RWPE2 (cell line): ENCODE measurements at places on chromosomes 12 and 14.

DNA sequence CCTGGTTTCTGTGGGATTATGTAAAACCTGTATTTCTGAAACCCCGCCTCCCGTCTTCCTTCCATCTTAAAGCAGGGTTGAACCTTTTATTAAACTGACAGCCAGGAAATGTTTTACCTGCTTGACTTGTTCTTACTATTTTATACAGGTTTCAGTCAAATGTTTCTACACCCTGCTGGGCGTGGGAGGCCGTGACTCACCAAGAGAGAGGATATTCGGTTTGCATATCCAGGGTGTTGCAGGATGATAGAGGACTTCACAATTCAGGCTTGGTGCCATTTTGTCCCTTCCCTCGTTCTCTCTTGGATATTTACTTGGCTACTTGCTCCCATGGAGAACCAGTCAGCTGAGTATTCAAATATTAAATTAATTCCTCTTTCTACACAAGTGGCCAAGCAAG, 69.7 kb downstream of the ARF6 start:
- peak; percentile 83 for DNase-seq
- H3K4me3 ChIP-seq = no peak overlapping the region
- H3K4me1 ChIP-seq = peaks cover 37% of the 10 kb centered on the region

DNA sequence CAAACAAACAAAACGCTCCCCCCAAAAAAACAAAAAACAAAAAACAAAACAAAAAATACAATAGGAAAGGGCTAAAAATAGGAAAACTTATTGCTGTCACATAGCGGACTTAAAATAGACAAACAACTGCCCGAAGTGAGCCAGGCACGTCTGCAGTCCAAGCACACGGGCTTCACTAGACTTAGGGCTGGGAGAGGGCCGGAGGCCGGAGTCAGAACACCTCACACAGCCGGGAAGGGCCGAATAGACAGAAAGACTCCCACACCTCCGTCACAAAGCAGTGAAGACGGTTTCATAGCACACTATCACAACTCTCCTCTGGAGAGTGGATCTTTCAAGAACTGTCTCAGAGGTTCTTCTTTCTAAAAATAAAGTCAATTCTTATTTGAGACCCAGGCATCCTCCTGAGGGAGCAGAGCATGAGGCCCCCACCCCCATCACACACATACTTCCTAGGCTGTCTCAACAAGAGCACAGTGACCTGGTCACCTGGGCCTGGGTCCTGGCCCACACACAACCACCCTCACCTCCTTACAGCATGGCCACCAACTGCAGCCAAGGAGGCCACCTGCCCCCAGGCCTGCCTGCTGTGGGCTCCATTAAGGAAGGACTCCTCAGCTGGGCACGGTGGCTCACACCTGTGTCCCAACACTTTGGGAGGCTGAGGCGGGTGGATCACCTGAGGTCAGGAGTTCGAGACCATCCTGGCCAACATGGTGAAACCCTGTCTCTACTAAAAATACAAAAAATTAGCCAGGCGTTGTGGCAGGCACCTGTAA, 6.7 kb downstream of the BAG5 start:
- no peak overlapping the region for H3K27ac ChIP-seq
- H3K4me1 ChIP-seq = peaks cover 29% of the 10 kb centered on the region
- no peak for DNase-seq
- H3K36me3 ChIP-seq = peaks cover 37% of the 10 kb centered on the region
- H3K4me3 ChIP-seq = no peak overlapping the region

GRCh38 chr14:65019944-65020566, 33.4 kb downstream of the FNTB start:
- no peak overlapping the region for H3K27ac ChIP-seq
- DNase-seq = no peak

GRCh38 chr12:30707613-30708342, 12.1 kb upstream of the IPO8 start:
- DNase-seq = no peak
- H3K4me1 ChIP-seq = no peaks in the 10 kb centered on the region
- no peak overlapping the region for H3K27ac ChIP-seq
- no peaks in the 10 kb centered on the region for H3K27me3 ChIP-seq

DNA sequence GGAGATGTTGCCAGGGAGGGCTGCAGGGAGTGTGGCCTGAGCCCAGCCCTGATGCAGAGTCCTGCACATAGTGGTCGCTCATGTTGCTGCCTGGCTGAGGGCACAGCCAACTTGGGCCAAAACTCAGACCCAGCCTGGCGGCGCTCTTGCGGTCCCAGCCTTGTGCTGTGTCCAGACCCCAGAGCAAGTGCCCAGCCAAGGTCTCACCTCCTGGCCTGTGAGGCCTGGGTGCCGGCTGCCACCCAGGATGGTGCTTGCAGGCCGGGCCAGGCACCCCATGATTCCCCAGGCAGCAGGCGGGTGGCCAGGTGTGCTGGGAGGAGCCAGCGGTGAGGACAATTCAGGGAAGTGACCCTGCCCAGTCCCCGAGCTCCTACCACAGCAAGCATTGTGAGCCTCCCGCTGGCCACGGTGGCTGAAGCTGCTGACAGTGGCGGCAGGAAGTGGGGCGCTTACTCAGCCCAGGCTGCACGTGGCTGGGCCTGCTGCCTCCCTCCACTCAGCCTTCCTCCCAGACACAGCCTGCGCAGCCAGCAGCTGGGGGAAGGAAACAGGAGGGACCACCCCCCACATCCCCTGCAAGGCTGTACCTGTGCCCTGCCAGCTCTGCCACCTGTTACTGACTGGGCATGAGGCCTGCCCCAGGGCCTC, 17.7 kb upstream of the PGF start:
- H3K4me1 ChIP-seq = no peaks in the 10 kb centered on the region
- no peak overlapping the region for H3K27ac ChIP-seq
- H3K27me3 ChIP-seq = no peaks in the 10 kb centered on the region

DNA sequence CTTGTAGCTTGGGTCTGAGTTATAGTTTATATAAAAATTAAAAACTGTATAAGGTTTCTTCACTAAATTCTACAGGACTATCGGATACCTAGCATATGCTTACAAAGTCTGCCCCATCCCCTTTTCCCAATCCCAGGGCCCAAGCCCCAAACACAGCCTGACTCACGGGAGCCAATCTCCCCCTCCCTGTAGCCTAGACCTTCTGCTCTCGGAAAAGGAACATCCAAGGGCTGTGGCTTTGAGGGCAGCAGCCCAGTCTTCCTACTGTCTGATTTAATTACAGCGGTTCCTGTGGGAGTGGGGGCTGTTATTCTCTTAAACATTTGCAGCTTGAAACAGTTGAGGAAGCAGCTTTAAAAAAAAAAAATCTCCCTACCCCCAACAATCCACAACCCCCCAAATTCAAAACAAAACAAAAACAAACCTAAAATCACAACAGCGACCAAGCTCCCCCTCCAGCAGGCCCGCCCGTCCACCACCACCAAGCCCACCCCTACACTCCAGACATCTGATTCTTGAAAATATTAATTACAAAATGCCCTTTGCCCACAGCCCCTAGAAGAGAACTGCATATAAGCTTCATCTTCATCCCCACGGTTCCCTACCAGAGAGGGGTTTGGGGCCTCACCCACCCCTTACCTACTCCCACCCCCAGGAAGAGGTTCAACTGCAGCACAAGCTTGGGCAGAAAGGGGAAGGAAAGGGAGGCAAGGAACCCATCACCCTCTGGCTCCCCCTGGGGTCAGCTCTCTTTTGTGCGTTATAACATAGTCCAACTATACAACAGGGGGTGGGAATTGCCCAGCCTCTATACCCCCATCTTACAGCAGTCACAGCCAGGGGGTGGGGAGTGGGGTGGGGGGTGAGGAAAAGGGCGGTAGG, 1.1 kb upstream of the PRKAG1 start:
- DNase-seq = no peak
- peaks cover 5% of the 10 kb centered on the region for H3K4me1 ChIP-seq

GRCh38 chr14:100674428-100674827, 52.3 kb upstream of the DLK1 start:
- no peaks in the 10 kb centered on the region for H3K36me3 ChIP-seq
- H3K4me3 ChIP-seq = no peak overlapping the region
- H3K4me1 ChIP-seq = peaks cover 11% of the 10 kb centered on the region
- DNase-seq = no peak

DNA sequence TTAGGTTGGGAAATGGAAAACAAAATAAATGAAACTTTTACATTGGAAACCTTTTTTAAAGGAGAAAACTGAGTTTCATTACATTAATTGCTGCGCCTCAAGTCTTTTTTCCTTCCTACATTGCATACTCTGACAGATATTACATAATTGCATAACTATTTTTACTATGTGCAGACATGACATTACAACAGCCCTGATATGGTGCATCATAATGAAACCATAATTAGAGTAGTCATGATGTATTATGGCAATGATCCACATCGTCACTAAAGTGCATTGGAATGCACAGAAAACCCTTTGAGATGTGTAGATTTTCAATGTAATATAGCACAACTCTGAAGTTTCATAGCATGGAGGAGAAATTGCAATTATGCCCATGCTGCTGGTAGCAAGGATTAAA, 217.8 kb upstream of the NPAS3 start:
- no peak overlapping the region for H3K27ac ChIP-seq
- peaks cover 6% of the 10 kb centered on the region for H3K27me3 ChIP-seq
- DNase-seq = no peak
- no peaks in the 10 kb centered on the region for H3K36me3 ChIP-seq
- H3K4me1 ChIP-seq = peaks cover 9% of the 10 kb centered on the region

- DNase-seq = peak; percentile 27
- no peak overlapping the region for H3K27ac ChIP-seq
- no peaks in the 10 kb centered on the region for H3K4me1 ChIP-seq
- no peaks in the 10 kb centered on the region for H3K27me3 ChIP-seq
Measured at GRCh38 chr12:109741970-109742703, 28.5 kb downstream of the FAM222A start.

GRCh38 chr14:50578433-50578832, 18.5 kb downstream of the ATL1 start:
- H3K4me3 ChIP-seq = no peak overlapping the region
- H3K27ac ChIP-seq = no peak overlapping the region
- H3K36me3 ChIP-seq = no peaks in the 10 kb centered on the region
- H3K4me1 ChIP-seq = no peaks in the 10 kb centered on the region
- DNase-seq = no peak
- H3K27me3 ChIP-seq = no peaks in the 10 kb centered on the region

- no peak overlapping the region for H3K4me3 ChIP-seq
- DNase-seq = no peak
Measured at GRCh38 chr14:25132732-25133422, 82.9 kb upstream of the STXBP6 start.

GRCh38 chr14:76375484-76375883, 453 bp upstream of the ESRRB start:
- no peak overlapping the region for H3K4me3 ChIP-seq
- H3K36me3 ChIP-seq = no peaks in the 10 kb centered on the region
- no peak overlapping the region for H3K27ac ChIP-seq
- H3K27me3 ChIP-seq = peaks cover 73% of the 10 kb centered on the region

DNA sequence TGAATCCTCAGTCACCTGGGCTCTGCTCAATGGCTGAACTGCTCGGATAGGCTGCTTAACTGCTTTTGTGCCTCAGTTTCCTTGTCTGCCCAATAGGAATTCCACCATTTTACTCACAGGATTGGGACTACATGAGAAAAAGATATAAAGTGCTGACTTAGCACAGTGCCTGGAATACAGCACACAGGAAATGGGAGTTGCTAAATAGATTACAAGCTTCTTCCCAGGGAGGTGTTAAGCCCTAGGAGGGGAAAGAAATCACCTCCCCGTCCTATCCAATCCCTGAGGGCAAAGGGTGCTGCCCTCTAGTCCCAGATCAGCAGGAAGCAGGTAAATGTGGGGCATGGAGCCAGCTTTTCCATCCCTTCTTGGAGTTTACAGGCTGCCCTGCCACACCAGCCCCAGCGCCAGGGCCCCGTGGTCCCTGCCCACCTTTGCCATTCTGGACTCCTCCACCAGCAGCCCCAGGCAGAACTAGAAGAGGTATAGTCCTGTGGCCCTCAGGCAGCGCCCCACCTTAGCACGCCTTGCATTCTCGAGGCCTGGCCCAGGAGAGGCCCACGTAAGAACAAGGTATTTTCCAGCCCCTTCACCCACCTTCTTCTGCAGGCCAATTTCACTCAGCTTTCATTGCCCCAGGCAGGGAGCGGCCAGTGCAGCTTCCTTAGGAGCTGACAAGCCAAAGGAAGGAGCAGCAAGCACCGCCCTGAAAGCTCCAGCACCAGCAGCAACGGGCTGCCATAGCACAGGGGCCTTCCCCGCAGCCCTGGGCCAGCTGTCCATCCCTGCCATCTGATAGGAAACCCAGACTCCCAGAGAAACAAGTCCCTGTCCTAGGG, 28.8 kb upstream of the RPLP0 start:
- no peak for DNase-seq
- H3K4me3 ChIP-seq = no peak overlapping the region
- no peaks in the 10 kb centered on the region for H3K27me3 ChIP-seq
- peaks cover 96% of the 10 kb centered on the region for H3K4me1 ChIP-seq
- H3K36me3 ChIP-seq = peaks cover 50% of the 10 kb centered on the region
- peak overlapping the region; percentile 100 for H3K27ac ChIP-seq

- no peak overlapping the region for H3K27ac ChIP-seq
- H3K4me3 ChIP-seq = no peak overlapping the region
- H3K27me3 ChIP-seq = no peaks in the 10 kb centered on the region
- no peaks in the 10 kb centered on the region for H3K36me3 ChIP-seq
Measured at GRCh38 chr12:43992856-43993255, 157.0 kb downstream of the TMEM117 start.

DNA sequence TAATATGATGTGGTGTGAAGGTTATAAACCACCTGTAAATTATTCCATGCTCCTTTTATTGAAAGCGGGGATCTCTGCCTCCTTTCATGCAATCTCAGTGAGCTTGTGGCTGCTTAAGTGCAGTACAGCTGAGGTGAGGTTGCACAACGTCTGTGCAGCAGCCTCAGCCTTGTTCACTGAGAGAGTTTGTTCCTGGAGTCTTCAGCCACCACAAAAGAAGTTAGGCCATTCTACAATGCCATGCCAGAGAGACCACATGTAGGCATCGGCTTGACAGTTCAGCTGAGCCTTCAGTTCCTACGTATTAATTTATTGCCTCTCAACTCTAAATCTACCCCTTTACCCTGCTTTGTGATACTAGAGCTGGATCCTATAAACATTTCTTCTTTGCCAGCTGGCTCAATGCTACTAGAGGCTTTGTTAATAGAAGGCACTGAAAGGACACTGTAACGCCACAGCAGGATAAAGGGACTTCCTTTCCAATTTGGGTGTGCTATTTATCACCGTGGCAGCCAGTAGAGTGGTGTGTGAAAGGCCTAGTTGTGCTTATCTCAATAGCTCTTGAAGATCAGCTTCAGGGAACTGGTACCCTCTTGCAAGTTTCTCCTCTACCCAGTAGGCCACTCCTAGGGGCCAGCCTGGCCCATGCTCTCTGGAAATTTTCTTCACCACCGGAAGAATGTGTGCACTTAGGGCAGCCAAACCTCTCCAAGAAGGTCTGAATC, 337.7 kb downstream of the IPO8 start:
- no peak for DNase-seq
- H3K4me3 ChIP-seq = no peak overlapping the region
- H3K4me1 ChIP-seq = no peaks in the 10 kb centered on the region
- no peaks in the 10 kb centered on the region for H3K27me3 ChIP-seq
- no peak overlapping the region for H3K27ac ChIP-seq

DNA sequence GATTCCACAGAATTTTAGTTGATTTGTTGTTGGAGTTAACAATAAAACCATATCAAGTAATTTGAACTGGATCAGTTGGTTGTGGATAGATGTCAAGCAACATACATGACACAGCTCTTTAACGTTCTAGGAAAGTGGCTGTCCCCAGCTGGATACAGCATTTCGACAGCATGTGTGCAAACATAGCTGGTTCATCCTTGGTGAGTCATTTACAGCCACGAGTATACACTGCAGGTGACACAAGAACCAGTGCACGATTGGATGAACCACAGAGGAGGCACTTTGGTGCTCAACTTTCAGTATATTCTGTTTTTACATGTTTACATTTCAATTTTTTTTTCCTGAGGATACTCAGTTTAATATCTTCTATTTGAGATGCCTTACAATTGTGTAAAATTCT, 242.4 kb downstream of the TMEM117 start:
- H3K27me3 ChIP-seq = no peaks in the 10 kb centered on the region
- no peak for DNase-seq
- H3K36me3 ChIP-seq = no peaks in the 10 kb centered on the region; the same call in 1 of the 2 replicates
- H3K4me3 ChIP-seq = no peak overlapping the region
- no peaks in the 10 kb centered on the region for H3K4me1 ChIP-seq
- no peak overlapping the region for H3K27ac ChIP-seq
